ENCODE measurements at places on chromosomes 2 and 18.

GRCh38 chr18:6001867-6002266 is 106.5 kb upstream of the TMEM200C start:
- DNase-seq, result no peak

- peak; percentile 17 for DNase-seq
Observed at GRCh38 chr2:84741182-84741822, 139.6 kb downstream of the TRABD2A start.

DNA sequence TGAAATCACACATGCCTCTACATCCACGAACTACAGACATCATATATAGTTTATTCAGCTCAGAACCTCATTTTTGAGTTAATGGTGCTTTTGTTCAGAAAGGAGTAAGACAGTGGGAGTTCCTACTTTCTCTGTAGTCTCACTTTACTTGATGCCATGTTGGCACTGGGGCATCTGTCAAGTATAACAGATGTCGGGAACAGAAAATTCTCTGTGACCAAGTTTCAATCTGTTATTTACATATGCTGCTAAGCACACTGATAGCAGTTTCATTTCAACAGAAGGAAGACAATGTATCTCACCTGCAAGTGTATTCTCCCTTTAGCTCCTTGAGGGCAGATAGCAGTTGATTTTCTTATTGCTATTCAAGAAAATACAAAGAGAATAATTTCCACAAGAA is 774.1 kb downstream of the METTL4 start:
- no peak for DNase-seq

DNA sequence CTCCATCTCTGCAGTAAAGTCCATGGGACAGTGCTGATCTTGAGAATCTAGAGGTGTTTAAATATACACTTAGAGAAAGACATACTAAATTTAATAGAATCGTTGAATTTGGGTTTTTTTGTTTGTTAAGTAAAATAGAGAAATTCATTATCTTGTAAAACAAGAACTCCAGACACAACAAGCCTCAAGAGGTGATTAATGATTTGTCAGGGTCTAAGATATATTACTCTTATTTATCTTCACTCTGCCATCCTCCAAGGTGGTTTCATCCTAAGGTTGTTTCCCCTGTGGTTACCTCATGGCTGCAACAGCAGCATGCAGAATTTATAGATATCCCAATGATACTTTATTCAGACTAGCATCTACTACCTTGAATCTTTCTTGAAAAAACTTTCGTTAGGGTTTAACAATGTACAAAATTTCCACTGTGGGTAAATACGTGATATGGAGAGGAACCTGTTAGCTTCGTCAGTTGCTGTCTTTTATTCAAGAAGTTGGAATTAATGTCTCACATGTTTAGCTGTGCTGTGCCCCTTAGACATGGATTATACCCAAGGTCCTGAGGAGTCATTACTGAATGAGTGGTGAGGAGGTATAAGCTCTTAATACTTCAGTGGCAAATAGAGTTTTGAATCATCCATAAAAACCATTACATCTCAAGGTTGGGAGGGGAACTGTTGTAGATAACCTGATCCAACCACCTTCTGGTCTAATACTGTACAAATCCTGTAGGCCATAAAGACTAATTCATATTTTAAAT is 128.0 kb downstream of the GPD2 start:
- DNase-seq, result no peak

DNA sequence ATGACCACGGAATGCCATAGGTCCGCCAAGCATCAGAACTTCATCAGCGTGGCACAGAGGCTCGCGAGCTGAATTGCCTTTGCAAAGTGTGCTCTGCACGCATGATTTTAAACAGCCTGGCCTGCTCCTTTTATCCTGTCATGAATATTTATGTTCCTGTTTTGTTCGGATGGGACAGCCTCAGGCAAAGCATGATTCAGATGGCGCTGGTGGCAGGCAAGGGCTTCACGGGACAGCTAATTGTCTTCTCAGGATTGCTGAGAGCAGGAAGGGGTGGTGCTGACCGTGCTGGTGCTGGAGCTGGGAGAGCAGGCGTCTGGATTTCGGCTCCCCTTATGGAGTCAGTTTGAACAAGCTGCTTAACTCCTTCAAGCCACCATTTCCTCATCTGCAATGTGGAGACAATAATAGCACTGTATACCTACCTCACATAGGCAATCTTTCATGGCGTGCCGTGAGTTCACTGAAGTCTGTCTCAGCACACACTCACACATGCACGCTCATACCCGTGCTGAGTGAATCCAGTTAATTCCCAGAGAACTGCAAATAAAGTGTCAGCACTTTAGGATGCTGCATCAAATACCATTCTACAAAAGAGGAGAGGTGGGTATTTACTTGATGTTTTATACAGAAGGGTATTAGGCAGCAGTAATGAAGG is 79.7 kb upstream of the APCDD1 start:
- no peak for DNase-seq

DNA sequence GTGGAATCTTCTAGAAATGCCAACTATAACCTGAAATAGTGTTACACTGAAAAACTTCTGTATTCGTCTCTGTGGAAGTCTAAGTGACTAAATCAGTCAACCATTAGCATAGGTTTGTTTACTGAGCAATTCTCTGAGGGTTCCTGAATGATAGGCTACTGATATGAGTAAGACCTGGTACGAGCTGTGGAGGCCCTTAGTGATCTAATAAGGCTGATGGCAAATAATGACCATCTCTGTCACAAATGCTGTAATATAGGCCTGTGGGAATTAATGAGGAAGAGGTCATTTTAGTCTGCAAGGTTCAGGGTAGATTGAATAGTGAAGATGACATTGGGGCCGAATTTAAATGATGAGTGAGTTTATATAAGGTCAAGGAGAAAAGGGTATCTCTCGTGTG is 82.5 kb downstream of the MGAT5 start:
- no peak for DNase-seq

DNA sequence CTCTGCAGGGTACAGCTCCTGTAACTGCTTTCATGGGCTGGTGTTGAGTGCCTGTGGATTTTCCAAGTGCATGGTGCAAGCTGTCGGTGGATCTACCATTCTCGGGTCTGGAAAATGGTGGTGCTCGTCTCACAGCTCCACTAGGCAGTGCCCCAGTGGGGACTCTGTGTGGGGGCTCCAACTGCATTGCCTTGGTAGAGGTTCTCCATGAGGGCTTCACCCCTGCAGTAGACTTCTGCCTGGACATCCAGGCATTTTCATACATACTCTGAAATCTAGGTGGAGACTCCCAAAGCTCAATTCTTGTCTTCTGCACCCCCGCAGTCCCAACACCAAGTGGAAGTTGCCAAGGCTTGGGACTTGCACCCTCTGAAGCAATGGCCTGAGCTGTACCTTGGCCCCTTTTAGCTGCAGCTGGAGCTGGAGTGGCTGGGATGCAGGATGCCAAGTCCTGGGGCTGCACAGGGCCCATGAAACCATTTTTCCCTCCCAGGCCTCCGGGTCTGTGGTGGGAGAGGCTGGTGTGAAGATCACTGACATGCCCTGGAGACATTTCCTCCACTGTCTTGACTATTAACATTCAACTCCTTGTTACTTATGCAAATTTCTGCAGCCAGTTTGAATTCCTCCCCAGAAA is 41.6 kb downstream of the EDAR start:
- DNase-seq, result no peak

DNA sequence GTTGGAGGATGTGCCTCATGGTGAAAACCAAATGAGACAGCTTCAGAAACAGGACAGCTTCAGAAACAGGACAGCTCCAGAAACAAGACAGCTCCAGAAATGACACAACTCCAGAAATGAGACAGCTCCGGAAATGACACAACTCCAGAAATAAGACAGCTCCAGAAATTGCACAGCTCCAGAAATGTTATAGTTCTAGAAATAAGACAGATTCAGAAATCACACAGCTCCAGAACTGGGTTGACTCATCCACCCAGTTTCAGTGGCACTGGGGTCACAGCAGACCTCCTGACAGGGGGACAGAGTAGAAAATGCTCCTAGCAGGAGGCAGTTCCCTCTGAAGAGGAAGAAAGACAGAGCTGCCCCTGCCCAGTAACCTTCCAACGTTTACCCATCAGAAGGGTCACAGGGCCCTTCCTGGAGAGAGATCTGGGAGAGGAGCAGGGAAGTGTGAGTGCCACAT is 26.9 kb upstream of the COL6A3 start:
- DNase-seq, result no peak

GRCh38 chr2:203873921-203874631 is 6.5 kb downstream of the CTLA4 start:
- DNase-seq, result no peak

DNA sequence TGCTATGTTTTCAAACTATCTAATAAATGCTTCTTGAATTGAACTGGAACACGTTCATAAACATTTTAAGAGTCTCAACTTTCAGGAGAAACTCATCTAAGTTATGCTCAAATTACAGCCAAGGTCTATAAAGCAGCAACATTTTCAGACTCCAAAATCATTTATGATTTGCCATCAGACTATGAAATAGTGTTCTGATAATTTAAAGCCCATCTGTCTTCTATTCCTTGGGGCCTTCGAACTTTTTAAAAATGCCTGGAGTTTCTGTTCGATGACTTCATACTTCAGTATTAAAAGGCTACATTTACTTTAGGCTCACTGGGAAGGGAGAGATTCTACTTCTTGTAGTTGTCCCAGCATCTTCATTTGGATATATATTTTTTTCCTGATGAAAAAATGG is 73.6 kb upstream of the NXPH2 start:
- DNase-seq, result no peak

DNA sequence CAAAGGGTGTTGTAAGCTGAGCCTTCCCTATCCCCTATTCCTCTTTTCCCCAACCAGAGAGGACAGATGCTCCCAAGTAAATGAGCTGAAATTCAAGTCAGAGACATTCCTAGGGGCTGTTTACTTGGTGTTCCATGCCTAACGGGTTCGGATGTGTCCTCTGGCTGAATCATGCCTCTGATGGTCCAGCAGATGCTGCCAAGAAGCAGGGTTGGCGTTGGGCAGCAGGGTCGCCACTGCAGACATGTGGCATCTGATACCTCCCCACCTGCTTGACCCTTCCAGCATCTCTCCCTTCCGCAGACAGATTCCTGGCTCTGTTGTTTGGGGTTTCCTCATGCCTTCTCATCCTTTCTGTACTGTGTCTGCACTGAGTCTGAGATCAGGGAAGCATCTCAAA is 108.3 kb downstream of the HNRNPLL start:
- no peak for DNase-seq

DNA sequence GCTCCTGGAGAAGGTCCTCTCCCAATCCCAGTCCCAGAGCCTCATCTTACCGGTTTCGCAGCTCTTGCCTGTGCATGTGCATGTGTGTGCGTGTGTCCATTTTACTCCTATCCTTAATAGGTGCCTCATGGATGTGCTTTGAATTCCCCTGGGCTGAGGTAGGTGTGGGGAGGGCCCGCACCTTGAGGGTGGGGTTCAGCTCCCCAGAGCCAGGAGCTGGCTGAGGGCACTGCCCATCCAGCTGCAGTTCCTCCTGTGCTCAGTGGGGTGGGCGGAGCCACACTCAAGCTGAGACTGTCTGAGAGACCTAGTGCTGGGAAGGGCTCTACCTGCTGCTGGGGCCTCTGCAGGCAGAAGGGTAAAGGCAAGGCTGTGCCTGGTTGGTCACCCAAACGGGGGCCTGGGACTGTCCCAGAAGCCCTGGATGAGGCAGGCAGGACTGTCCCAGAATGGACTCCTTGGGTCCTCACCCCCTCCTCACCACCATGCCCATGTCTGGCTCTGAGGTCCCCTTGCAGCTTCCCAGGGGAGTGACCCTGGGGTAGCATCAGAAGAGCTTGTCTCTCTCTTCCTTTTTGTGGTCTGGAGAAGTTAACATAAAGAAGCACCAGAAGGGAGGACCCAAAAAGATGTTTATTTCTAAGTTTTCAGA is 8.9 kb downstream of the GDF7 start:
- DNase-seq, result peak; percentile 75

- no peak for DNase-seq
Observed at GRCh38 chr2:235462415-235462790, 31.4 kb upstream of the AGAP1 start.

- DNase-seq, result no peak
Observed at GRCh38 chr18:79903787-79904356, 47.6 kb downstream of the SLC66A2 start.

DNA sequence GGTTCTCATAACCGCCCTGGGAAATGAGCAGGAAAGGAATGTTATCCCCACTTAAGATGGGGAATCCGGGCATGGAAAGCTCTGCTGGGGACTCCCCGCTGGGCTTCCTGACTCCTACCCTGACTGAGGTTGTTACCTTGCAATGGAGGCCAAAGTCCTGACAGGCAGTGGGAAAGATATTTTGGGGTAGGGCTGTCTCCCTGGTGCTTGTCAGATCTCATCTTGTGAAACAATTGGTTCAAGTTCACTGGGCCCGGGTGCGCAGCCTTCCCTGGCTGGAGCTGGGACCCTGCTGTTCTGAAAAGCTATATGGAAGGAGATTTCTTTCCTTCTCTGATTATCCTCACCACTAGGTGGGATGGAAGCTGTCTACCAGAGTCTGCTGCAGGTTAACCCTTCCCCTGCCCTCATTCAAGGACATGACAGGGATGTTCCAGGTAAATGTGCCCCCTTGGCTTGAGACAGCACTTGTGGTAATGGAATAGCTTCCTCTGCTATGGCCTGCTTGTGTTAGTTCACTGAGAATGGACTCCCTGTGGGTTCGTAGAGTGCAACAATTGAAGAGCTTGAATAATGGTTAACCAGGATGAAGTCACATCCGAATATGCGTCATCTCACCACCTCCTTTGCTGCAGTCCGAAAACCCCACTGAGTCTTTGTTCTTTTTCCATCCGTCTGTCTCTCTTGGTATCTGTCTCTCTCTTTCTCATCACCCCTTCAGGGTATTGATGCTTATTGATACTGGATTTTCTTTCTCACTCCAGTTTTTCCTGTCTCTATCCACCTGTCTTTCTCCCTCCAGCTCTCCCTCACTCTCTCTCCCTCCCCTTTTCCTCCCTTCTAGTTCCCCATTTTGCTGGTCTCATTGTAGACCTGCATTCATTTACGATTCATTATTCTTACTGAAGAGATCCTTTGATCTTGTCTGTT is 67.8 kb upstream of the EPAS1 start:
- no peak for DNase-seq

GRCh38 chr18:40222776-40223175 is 1732.3 kb upstream of the PIK3C3 start:
- DNase-seq, result no peak

- no peak for DNase-seq
Observed at GRCh38 chr2:96867756-96868554, 1.9 kb downstream of the SEMA4C start.

GRCh38 chr2:37323176-37323780 is 1.4 kb downstream of the PRKD3 start:
- no peak for DNase-seq

DNA sequence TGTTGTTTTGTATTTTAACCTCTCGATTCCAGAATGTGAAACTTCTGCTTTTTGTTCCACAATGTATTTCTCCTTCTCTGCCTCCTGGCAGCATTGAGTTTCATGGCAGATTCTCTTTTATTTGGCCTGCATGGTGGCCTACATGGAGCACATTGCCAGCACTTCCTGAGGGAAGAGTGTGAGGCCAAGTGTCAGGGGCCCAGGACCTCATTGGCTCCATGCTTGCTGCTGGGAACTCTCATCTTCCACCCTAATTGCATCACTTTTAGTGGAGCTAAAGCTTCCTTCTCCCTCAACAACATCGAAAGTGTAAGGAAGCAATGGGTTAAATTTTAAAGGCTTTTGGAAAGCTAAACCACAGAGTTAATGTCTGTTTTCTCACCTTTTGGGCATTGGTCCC is 9.5 kb downstream of the TRIB2 start:
- DNase-seq, result no peak
